Psoas muscle (tissue), 8 donors: ENCODE measurements at places on chromosomes 13 and 19. TPM values are rescaled to one million over a fixed set of nuclear protein-coding genes. Genes with fewer than 3 reads are reported as not detected.

DNA sequence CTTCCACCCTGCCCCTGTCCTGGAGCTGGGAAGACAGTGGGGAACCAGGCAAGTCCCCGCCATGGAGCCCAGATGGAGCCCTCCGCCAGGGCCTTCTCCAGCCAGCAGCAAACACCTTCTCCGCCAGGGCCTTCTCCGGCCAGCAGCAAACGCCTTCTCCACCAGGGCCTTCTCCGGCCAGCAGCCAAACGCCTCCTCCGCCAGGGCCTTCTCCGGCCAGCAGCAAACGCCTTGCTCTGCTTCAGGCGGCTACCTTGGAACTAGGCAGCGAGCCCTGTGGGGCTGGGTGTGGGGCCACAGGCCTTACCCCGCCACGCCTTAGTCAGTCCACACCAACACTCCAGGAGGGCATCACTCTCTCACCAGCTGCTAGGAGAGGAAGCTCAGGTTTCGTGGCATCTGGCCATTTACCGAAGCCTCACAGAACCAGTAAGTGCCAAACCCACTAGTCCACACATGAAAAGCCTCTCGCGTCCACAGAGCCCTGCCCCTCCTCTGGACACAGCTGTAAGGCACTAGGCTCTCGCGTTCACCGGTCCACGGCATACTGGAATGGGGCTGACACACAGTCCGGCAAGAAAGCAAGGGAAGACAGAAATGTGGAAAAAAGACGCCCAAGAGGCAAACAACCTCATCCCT is 41.0 kb downstream of the MLLT1 start:
- H3K4me1 ChIP-seq: peaks cover 77% of the 10 kb centered on the region
- peak overlapping the region; percentile 92 for H3K27ac ChIP-seq
- H3K4me3 ChIP-seq: peak overlapping the region; percentile 26
- H3K27me3 ChIP-seq: no peaks in the 10 kb centered on the region
- DNase-seq: peak; percentile 88

GRCh38 chr19:51094696-51095279 is 12.1 kb upstream of the KLK14 start:
- H3K4me3 ChIP-seq: no peak overlapping the region
- no peak overlapping the region for H3K27ac ChIP-seq
- no peaks in the 10 kb centered on the region for H3K27me3 ChIP-seq
- H3K36me3 ChIP-seq: no peaks in the 10 kb centered on the region

DNA sequence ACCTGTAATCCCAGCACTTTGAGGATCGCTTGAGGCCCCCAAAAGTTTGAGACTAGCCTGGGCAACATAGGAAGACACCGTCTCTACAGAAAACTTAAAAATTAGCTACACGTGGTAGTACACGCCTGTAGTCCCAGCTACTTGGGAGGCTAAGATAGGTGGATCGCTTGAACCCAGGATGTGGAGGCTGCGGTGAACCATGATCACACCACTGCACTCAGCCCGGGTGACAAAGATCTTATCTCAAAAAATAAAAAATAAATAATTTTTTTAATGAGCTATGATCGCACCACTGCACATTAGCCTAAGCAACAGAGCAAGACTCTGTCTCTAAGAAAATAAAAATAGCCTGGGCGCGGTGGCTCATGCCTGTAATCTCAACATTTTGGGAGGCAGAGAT is 6.6 kb downstream of the RCBTB2 start:
- no peak overlapping the region for H3K4me3 ChIP-seq
- H3K27me3 ChIP-seq: no peaks in the 10 kb centered on the region
- no peak for DNase-seq
- H3K27ac ChIP-seq: no peak overlapping the region
- no peaks in the 10 kb centered on the region for H3K36me3 ChIP-seq

The BCAM gene
- 15.8 TPM for polyA plus RNA-seq
